ENCODE measurements at places on chromosomes 12 and 14.

DNA sequence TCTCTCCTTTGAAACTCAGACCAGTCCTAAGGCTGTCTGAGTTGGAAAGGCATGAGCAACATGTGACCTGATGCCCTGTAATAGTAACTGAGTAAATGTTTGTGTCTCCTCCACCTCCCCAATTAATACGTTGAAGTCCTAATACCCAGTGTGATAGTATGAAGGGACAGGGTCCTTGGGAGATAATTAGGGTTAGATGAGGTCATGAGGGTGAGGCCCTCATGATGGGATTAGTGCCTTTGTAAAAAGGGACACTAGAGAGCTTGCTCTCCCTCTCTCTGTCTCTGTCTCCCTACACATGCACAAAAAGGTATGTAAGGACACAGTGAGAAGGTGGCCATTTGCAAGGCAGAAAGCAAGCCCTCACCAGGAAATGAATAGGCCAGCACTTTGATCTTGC is 18.1 kb upstream of the KIF21A start:
- no peak for DNase-seq

GRCh38 chr14:86203843-86204242 is 673.9 kb downstream of the FLRT2 start:
- no peak for DNase-seq

DNA sequence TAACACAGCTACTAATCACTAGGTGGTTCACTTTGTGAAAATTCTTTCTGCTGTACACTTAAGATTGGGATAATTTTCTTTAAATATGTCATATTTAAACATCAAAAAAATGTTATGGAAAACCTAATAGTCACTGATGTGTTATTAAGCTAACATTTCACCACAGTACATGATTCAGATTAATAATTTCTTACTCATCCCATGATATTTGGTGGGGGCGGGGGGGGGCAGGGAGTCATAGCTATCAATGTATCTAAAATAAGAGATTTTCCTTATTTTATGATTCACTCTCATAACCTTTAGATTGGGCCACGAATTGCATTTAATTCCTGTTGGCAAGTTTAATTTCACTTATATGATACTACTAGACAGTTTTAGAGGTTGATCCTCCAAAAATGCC is 88.8 kb downstream of the KCNH5 start:
- DNase-seq, result no peak

GRCh38 chr14:33618361-33619105 is 332.3 kb downstream of the EGLN3 start:
- DNase-seq, result no peak

- peak; percentile 65 for DNase-seq
These were observed 52.3 kb downstream of the NEUROD4 start for GRCh38 chr12:55072083-55072482.

DNA sequence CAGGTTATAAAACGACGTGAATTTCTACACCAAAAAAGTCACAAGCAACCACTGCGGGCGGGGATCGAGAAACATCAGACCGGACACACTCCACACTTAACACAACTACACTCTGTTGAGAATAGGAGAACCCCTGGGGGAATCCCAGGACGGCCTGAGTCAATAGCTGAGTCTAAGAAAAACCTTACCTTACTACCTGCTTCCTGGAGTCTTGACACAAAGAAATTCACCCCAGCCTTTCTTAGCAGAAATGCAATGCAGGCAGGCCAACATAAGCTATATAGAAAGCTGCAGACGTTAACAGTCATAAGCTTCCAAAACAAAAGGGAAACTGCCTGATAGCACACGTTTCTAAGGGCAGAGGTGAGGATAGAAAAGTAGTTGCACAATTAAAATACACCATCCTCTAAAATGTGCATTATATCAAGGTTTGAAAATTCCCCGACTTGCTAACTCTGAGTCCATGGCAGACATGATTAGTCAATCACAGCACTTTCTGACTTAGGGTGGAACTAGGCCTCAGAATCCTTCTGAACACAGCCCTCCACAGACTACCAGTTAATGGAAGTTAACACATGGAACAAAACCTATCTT is 68.0 kb downstream of the CCDC88C start:
- DNase-seq, result peak; percentile 40

GRCh38 chr12:27826076-27826475 is 46.0 kb upstream of the MANSC4 start:
- no peak for DNase-seq

GRCh38 chr14:61368114-61368710 is 46.8 kb downstream of the PRKCH start:
- no peak for DNase-seq

DNA sequence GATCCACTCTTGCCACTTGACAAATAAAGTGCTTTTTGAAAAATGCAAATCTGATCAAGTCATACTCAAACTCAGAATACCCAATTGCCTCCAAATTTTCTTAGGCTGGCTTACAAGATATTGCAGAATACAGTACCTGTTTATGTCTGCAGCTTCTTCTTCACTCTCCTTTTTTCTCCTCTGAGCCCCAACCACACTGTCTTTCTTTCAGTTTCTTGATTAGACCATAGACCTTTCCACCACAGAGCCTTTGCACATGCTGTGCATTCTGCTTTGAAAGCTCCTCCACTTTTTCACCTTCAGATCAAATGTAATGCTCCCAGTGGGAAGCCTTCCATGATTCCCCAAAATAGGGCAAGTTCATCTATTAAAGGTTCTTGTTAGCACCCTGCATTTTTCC is 13.9 kb upstream of the GYS2 start:
- no peak for DNase-seq

- DNase-seq, result no peak
These were observed 14.6 kb upstream of the ATP2B1 start for GRCh38 chr12:89723276-89723675.

- no peak for DNase-seq
These were observed 8.5 kb downstream of the TRPV4 start for GRCh38 chr12:109824731-109825130.

DNA sequence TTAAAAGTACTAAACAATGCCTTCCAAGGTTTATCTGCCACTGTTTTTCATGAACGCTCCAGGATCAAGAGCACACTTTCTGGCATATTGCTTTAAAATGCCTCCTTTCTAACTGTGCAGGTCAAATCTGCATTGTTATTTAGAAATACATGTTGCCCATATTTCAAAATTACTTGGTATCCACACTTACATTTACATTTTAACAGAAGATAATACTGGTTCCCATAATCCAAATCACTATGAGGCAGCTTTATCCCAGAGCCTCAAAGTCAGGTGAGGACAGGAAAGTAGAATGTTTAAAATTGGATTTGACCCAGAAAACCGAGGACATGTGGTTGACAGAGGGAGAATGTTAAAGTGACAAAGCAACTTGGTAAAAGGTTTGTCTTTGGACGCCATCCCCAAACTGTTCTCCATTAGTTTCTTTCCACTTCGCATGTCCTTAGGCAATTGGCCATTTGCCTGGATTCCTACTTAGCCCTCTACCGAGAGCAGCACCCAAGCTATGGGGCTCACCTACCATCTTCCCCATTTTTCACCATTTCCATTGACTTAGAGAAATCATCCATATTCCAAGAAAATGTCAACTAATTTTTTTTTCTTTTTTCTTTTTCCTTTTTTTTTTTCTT is 353.0 kb downstream of the PAWR start:
- DNase-seq, result no peak

DNA sequence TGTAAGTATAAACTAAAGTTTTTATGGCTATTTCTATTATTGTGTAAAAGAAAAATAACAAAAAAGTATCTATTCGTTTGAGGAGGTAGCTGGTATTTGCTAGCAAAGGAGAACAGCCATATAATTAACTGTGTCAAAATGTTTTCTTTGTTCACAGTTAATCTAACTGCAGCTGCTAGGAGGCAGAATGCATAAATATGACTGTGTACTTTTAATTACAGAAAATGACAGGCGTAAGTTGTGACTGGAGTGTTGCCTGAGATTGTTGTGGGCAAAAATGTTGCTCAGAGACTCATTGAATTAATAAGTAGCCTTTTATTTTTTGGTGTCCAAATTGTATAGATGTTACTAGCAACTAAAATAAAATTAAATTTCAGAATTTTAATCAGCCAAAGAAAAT is 33.5 kb downstream of the PTPRO start:
- no peak for DNase-seq

- no peak for DNase-seq
These were observed 78.0 kb upstream of the SSTR1 start for GRCh38 chr14:38129705-38130104.

- no peak for DNase-seq
These were observed 148.4 kb downstream of the DPF3 start for GRCh38 chr14:72745546-72745945.

DNA sequence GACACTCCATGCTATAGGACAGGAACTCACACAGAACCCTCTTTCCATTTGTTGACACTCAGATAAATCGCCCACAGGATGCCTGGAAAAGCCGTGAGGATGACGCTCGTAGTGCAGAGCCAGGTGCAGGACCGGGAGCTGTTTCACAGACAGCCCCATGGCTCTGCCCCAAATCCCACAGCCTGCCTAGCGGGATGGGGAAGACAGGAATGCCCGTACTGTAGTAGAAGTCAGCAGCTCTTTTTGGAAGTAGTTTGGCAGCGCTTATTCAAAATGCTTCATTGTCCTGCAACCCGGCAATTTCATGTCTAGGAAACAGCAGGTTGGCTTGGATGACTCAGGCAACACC is 41.6 kb downstream of the JAG2 start:
- DNase-seq, result no peak

DNA sequence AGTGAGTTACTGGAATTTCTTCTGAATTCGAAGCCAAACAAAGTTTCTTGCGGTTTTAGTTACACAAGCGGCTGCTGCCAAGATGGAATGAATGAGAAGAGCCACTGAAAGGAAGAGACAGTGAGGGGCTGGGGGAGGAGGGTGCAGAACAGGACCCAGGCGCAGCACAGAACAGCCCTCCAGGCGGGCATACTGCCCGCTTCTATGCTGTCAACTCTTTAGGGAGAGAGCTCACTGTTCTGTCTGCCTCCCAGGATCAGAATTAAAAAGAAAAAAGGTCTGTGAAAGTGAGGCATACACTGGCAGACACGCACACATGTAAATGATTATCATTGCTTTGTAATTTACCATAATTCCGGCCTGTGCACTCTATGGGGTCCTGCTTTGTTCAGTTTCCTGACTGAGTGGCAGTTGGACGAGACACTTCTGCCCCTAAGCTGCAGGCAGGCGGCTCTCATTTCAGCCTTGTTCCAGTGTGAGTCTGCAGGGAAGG is 231.6 kb downstream of the CACNA1C start:
- no peak for DNase-seq

GRCh38 chr12:95182868-95183415 is 34.3 kb downstream of the FGD6 start:
- DNase-seq, result no peak

- peak; percentile 45 for DNase-seq
These were observed 122.9 kb downstream of the PRKCH start for GRCh38 chr14:61444215-61444768.

GRCh38 chr12:107374161-107374840 is 281.0 kb upstream of the CRY1 start:
- DNase-seq, result no peak

DNA sequence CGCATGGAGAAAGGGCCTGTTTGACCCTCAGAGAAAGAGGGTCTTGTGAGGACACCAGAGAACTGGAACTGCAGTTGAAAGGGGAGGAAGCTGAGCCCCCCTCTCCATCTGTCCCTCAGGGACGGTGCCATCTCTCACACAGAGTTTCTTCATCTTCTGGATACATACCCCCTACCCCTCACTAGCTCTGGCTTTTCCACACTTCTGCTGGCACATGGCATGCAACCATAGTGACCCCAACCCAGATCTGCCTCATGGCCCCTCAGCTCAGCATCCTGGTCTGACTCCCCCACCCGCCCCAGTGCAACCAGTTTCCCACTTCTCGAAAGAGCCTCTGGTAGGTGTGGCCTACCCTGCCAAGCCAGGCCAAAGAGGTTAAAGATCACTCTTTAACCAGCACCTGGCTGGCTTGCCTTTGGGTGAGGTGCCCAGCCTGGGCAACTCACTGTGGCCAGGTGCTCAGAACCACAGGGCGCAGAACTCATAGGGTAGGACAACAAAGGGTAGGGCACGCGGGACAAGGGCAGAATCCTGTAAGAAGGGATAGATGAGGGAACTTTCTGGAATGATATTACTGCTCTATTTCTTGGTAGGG is 25.8 kb downstream of the GALNT16 start:
- DNase-seq, result no peak

- DNase-seq, result no peak
These were observed 139.3 kb downstream of the ADGRD1 start for GRCh38 chr12:131092901-131093603.

GRCh38 chr12:20590570-20590969 is 104.6 kb upstream of the SLCO1C1 start:
- DNase-seq, result no peak

Data from stimulated activated CD4-positive, alpha-beta T cell treated with anti-CD3 and anti-CD28 coated beads, Interleukin-15, amount 100 ng/mL, for 1 hour (primary cell).